ENCODE measurements at places on chromosomes 12 and 14.

DNA sequence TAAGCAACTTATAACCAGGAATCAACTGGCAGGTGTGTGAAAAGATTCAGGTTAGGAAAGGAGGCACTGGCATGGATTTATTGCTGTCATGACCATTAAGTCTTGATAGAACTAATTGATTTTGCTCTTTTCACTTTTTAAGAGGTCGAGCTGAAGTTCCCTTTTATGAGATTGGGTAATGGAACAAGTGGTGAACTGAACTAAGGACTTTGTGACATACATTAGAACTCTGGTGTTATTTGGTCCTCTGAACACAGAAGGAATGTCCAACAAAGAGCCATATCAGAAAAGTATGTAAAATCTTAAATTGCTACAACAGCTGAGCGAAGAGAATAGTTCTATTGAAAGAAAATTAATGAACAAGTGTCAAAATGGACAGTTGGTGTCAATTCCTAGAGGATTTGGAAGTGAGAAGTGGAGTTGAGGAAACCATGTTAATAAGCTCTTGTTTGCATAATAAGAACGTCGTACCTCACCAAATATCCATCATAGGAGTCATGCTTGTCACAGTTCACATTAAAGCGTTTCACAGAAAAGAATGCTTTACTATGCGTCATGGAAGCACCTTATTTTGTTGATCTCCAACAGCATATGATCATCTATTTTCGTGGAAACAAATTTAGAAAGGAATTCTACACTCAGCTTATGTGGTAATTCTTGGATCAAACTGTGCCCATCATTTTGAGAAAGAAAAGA, 8.4 kb upstream of the MYF6 start:
- H3K4me3 ChIP-seq = peak overlapping the region; percentile 70
- peaks cover 38% of the 10 kb centered on the region for H3K4me1 ChIP-seq
- H3K36me3 ChIP-seq = no peaks in the 10 kb centered on the region

DNA sequence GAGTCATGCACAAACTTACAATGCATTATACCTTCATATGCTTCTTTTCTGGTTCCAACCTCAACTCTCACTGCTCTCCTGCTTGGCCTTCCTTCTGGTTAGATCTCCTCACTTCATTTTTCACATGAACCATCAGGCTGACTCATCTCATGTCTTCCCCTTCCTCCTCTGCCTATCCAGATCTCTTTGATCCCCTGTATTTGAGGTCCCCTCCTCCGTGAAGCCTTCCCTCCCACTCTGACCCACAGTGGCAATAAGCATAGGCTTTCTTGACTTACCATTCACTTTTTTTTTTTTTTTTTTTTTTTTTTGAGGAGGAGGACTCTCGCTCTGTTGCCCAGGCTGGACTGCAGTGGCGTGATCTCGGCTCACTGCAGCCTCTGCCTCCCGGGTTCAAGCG, 14.7 kb upstream of the ASIC1 start:
- H3K27ac ChIP-seq = no peak overlapping the region
- peaks cover 18% of the 10 kb centered on the region for H3K27me3 ChIP-seq
- no peak for DNase-seq
- peaks cover 8% of the 10 kb centered on the region for H3K4me1 ChIP-seq

DNA sequence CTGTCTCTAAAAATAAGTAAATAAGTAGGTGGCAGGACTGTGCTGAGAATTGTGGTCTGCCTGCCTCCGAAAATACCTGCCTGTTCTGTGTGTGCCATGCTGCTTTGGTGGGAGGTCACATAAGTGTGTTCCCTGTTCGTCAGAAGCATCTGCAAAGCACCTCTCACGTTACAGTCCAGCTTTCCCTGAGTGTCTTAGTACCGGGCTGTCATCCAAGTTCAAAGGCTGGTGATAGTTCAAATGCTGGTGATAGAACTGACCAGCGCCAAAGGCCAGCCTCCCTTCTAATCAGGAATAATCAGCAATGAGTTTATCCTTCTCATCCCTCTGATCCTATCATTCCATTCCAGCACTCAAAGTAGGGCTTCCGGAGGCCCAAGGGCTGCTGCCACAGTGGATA, 5.6 kb downstream of the CABP1 start:
- H3K4me3 ChIP-seq = no peak overlapping the region
- peaks cover 39% of the 10 kb centered on the region for H3K4me1 ChIP-seq
- no peaks in the 10 kb centered on the region for H3K36me3 ChIP-seq
- peaks cover 29% of the 10 kb centered on the region for H3K27me3 ChIP-seq
- no peak overlapping the region for H3K27ac ChIP-seq

- DNase-seq = peak; percentile 83
- peak overlapping the region; percentile 66 for H3K27ac ChIP-seq
- peak overlapping the region; percentile 16 for H3K4me3 ChIP-seq
- H3K27me3 ChIP-seq = peaks cover 7% of the 10 kb centered on the region
Measured at GRCh38 chr14:71693381-71693780, 238.8 kb upstream of the RGS6 start.

DNA sequence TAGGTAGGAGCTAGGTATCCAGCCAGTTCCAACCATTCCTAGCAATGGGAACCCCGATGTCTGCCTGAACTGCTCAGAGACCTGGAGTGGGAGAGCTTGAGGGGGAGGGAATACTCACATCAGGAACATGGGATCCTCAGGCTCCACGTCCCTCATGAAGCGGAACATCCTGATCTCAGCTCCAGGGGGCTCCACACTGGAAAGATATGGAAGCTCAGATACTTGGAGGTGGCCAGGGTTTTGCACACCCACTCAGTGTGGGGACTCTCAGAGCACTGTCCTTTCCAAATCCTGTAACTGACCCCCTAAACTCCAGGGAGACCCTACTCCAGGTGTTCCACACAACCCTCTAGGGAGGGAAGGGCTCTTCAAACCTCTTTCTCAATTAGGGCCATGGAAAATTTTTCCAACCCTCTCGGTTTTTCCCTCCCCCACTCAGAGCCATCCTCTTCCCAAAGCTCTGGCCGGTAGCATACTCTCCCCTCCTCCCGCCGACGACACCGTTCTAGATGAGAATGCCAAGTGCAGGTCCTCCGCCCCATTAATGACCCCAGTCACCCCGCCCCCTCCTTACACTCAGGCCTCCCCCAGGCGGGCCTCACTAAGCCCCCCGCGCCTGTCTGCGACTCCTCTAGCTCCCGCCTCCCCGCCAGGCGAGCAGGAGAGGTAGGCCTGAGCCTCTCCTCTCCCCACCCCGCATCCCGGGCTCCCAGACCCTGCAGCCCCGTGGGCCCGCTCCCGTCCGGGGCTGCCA, 597 bp downstream of the MLF2 start:
- H3K4me1 ChIP-seq = peaks cover 27% of the 10 kb centered on the region
- peaks cover 32% of the 10 kb centered on the region for H3K36me3 ChIP-seq
- H3K27ac ChIP-seq = peak overlapping the region; percentile 100

DNA sequence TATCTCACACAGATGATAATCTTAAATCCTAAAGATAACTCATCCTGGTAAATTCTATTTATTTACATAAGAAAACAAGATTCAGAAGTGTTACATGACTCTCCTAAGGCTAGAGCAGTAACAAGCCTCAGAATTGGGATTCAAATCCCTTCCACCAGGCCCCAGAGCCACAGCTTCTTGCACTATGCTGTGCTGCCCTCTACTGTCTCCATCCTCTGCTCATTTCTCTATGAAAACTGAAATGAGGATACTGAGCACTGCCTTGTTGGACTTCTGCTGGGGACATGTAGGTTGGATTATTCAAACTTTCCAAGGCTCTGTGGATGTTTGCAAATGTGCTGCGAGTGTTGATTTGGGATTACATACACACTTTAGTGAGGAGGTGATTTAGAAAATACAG, 23.5 kb upstream of the C12orf50 start:
- H3K4me3 ChIP-seq = no peak overlapping the region
- H3K4me1 ChIP-seq = peaks cover 17% of the 10 kb centered on the region
- DNase-seq = peak; percentile 39
- H3K27me3 ChIP-seq = no peaks in the 10 kb centered on the region

GRCh38 chr12:94150240-94151121, 2.1 kb downstream of the PLXNC1 start:
- H3K4me3 ChIP-seq = no peak overlapping the region
- peaks cover 46% of the 10 kb centered on the region for H3K27me3 ChIP-seq
- H3K4me1 ChIP-seq = peaks cover 5% of the 10 kb centered on the region
- no peak overlapping the region for H3K27ac ChIP-seq
- no peaks in the 10 kb centered on the region for H3K36me3 ChIP-seq
- DNase-seq = no peak

DNA sequence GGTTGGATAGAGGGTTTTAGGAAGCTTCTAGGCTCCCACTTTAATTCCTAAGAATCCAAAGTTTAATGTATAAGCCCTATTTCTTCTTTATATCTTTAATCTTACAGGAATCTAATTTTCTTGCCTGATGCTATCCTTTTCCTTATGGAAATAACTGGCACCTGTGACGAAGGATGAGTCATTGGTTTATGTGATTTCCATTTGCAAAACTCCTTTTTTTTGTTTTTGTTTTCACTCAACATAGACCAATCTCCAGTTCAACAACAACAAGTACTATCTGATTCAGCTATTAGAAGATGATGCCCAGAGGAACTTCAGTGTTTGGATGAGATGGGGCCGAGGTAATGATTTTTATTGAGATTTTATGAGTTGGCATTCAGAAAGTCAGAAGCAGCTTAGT, 6.8 kb downstream of the PARP2 start:
- peak overlapping the region; percentile 72 for H3K27ac ChIP-seq
- peak; percentile 21 for DNase-seq
- H3K36me3 ChIP-seq = peaks cover 19% of the 10 kb centered on the region
- H3K4me1 ChIP-seq = peaks cover 16% of the 10 kb centered on the region
- no peak overlapping the region for H3K4me3 ChIP-seq
- no peaks in the 10 kb centered on the region for H3K27me3 ChIP-seq

GRCh38 chr14:95046711-95047681, 110.3 kb downstream of the DICER1 start:
- H3K36me3 ChIP-seq = no peaks in the 10 kb centered on the region
- DNase-seq = no peak

- no peaks in the 10 kb centered on the region for H3K36me3 ChIP-seq
- H3K4me3 ChIP-seq = no peak overlapping the region
- H3K27me3 ChIP-seq = no peaks in the 10 kb centered on the region
- H3K27ac ChIP-seq = no peak overlapping the region
- no peak for DNase-seq
Measured at GRCh38 chr12:42923156-42923555, 333.6 kb upstream of the PRICKLE1 start.

DNA sequence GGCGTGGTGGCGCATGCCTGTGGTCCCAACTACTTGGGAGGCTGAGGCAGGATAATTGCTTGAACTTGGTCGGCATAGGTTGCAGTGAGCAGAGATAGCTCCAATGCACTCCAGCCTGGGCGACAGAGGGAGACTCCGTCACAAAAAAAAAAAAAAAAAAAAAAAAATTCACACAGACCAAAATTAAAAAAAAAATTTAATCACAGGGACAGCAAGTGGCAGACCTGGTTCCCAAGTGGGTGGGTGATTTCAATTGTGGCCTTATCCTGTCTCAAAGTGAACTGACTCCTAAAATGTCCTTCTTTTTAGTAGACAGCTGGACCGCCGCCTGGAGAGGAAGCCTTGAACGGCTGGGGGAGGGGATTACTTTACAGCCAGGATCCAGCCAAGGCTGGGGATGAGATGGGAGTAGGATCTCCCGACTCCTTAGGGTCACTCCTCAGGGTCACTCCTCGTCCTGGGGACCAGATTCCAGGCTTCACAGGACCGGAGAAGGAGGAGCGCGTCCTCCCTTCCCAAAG, 1.5 kb upstream of the KCNH3 start:
- peaks cover 27% of the 10 kb centered on the region for H3K4me1 ChIP-seq
- DNase-seq = no peak
- H3K27me3 ChIP-seq = peaks cover 26% of the 10 kb centered on the region
- no peak overlapping the region for H3K27ac ChIP-seq

GRCh38 chr12:76268267-76268666, 79.9 kb downstream of the BBS10 start:
- peaks cover 18% of the 10 kb centered on the region for H3K36me3 ChIP-seq
- H3K4me3 ChIP-seq = no peak overlapping the region
- no peak for DNase-seq
- no peaks in the 10 kb centered on the region for H3K27me3 ChIP-seq

DNA sequence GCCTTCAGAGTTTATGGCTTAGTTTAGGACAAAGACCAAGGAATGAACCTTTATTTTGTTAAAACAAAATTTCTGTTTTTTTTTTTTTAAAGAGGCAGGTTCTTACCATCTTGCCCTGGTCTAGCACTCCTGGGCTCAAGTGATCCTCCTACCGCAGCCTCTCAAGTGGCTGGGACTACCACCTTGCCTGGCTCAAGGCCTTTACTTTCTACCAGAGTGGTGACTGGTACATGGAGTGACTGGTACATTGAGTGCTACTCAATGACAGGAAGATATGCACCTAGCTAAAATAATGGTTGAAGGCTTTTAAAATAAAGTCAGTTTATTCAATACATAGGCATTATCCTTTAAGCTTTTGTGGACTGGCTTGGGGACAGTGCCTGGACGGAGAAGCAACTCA, 32.6 kb downstream of the PRICKLE1 start:
- no peak for DNase-seq
- H3K36me3 ChIP-seq = no peaks in the 10 kb centered on the region
- peaks cover 7% of the 10 kb centered on the region for H3K27me3 ChIP-seq
- H3K27ac ChIP-seq = no peak overlapping the region

DNA sequence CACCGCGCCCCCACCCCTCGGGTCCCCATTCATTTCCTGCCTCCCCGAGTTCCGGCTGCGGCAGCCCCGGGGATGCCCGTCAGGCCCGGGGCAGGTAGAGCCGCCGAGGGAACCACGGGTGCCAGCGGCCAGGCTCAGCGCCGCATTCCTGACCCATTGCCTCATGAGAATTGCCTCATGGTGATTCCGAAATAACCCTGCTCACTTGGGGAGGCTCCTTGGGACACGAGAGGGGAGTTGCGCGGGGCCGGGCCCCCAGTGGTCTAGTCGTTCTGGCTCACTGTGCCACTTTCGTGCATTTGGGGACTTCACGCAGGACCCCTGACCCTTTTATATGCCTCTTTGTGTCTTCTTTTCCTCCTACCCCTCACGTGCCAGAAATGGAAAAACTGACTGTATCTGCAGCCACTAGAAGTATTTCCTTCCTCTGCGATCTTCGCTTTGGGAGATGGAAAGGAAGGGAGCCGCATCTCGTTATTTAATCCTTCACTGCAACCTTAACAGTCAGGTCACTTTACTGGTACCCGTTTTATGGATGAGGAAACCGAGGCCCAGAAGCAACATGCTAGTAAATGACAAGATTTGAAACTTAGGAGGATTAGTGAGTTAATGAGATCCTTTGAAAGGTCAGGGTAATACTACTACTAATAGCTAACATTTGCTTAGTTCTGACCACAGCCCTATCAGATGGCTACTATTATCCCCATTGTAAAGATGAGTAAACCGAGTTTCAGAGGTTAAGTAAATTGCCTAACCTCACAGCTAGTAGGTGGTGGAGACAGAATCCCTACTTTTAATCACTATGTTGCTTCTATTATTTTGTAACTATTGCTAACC, 768 bp downstream of the PTPN11 start:
- peaks cover 34% of the 10 kb centered on the region for H3K4me1 ChIP-seq
- H3K36me3 ChIP-seq = peaks cover 12% of the 10 kb centered on the region
- DNase-seq = peak; percentile 80
- peaks cover 2% of the 10 kb centered on the region for H3K27me3 ChIP-seq
- H3K4me3 ChIP-seq = peak overlapping the region; percentile 98

DNA sequence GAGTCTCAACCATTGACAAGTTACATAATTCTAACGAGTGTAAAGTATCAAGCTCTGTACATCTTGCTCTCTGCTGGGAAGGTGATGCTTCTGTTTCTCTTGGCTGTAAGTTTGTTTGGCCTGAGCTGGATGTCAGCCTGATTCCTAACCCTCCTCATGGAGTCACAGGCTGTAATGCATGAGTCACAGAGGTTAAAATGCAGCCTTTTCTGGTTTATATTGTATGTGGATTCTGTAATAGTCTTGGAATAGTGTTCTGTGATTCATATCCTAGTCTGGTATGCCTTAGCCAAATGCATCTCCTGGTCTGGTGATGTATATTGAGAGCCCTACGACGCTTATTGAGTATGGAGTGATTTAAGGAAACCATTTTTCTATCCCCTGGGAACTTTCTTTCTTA, 104.5 kb upstream of the FRMD6 start:
- peak overlapping the region; percentile 91 for H3K27ac ChIP-seq
- H3K36me3 ChIP-seq = peaks cover 19% of the 10 kb centered on the region
- peaks cover 79% of the 10 kb centered on the region for H3K4me1 ChIP-seq
- H3K4me3 ChIP-seq = peak overlapping the region; percentile 74

All from HFFc6 (cell line).